Stimulated activated CD8-positive, alpha-beta memory T cell treated with anti-CD3 and anti-CD28 coated beads, Interleukin-7, amount 100 ng/mL, for 1 hour (primary cell): ENCODE measurements at places on chromosomes 6 and 20.

DNA sequence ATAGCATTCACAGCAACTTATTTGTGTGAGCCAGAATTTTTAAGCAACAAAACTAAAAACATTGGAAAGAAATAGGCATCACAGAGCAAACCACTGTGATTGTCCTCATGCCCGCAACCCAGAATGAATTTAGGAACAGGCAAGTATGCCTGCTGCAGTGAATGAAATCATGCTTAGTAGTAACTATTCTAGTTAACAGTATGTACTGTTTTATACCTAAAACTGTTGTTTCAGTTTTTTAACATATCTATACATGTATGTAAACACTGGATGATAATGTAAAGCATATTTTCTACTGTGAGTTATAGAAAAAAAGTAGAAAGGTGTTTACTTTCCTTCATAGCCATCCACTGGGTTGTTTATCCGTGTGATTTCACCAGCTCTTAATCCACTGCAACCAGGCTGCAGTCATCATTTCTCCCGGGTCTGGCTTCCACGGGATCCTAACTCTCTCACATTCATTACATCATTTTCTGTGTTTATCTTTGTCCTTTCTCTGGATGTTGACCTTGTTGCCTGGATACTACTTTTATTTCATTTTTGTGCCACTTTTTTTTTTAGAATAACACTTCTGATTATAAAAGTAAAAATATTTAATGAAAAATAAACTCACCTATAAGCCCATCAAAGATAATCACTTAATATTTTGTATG, 3.6 kb upstream of the ARFGEF3 start:
- DNase-seq = no peak

DNA sequence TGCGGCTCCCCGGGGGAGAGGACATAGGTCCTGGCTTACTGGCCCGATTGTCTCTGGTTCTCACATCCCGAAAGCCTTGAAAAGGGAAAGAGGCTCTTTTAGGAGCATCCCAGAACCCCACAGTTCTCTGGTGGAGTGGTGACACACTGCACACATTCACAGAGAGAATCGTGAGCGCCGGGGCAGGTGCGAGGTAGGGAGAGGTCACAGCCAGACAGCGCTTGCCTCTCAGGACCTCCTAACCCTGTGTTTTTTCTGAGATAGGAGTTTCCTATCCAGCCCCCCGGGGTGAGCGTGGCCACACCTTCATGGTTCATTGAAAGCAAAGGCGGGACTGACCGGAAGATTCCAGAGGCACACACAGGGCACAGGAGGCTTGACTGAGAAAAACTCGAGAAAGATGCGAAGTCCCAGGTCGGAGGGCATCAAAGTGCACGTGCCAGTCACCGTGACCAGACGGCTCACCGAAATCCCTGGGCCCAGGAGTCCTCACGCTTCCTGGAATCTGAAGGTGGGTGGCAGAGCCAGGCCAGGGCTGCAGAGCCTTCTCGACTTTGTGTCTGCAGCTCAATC, 46.5 kb upstream of the FRMD1 start:
- DNase-seq = no peak

GRCh38 chr6:114216789-114217467, 125.9 kb downstream of the HS3ST5 start:
- no peak for DNase-seq

- no peak for DNase-seq
Observed at GRCh38 chr6:6818078-6818639, 229.6 kb downstream of the LY86 start.

DNA sequence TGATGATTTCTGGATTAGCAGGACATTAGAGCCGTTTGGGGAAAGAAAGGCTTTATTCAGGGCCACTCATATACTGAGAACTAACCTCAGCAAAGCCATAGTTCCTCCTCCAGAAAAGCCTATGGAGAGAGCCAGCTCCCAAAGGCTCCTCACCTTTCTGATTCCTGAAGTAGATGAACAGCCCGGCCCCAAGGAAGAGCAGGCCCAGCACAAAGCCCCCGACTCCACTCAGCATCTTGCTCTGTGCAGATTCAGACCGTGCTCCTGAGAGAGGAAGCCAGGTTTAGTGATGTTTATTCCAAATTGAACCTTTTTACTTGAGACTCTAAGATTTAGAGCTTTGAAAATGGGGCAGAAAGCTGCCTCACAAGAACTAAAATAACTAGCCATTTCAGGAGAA, 9.1 kb downstream of the HLA-DRB1 start:
- DNase-seq = no peak

DNA sequence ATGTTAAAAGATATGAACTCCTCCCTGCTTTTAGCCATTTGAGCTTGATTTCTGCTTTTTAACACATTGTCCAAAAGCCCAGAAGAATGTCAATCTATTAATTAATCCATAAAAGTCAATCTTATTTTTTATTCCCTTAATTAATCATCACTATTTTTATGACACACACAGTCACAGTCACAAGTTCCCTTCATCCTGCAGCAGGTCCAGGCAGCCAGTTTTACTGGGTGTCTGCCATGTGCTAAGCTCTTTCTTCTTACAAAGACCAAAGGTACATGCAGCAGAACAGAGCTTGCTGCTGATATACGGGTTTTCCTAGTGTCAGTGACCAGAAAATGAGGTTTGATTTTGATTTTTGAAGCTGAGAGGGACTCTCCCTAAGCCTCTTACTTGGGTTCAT, 53.3 kb upstream of the SLC22A23 start:
- no peak for DNase-seq

DNA sequence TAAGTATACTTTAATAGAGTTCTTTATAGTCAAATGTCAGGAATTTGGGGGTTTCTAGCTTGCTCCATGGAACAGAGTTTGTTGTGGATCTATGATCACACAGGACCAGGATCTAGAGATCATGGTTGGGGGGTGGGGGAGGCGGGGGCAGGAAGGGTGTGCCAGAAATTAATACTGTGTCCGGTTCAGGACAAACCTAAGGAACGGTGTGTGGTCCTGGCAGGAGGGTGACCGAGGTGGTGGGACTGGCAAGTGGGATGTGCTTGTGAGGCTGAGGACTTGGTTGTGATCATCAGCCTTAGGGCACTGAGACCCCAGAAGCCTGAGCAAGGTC, 27.9 kb downstream of the GSTA3 start:
- DNase-seq = no peak

DNA sequence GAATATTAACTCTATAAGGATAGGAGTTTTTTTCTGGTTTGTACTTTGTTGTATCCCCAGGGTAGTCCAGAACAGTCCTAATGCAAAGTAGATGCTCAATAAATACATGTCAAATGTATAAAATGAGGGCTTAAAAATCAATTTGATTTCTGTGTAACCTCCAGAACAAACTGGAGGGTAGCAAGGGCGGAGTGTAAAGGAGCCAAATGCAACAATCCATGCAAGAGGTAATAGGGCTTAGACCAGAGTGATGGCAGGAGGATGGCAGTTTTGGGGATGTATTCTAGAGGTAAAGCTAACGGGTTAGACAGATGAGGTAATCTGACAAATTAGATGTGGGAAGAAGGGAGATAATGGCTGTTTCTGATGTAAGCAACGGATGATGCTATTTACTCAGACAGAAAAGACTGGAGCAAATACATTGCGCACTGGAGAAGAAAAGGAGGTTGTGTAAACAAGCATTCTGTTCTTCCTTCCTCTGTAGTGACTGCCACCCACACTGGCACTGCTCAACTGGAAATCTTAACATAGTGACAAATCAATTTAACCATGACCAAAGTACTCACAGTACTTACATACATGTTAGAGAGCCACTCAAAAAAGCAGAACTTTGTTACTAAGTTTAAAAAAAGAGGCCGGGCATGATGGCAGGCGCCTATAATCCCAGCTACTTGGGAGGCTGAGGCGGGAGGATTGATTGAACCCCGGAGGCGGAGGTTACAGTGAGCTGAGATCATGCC, 2.0 kb downstream of the ZNF318 start:
- no peak for DNase-seq

GRCh38 chr6:44250067-44250717, 3.3 kb downstream of the HSP90AB1 start:
- no peak for DNase-seq

GRCh38 chr6:85404564-85405174, 45.2 kb upstream of the NT5E start:
- DNase-seq = no peak

GRCh38 chr6:114430534-114431124, 87.8 kb upstream of the HS3ST5 start:
- DNase-seq = no peak

DNA sequence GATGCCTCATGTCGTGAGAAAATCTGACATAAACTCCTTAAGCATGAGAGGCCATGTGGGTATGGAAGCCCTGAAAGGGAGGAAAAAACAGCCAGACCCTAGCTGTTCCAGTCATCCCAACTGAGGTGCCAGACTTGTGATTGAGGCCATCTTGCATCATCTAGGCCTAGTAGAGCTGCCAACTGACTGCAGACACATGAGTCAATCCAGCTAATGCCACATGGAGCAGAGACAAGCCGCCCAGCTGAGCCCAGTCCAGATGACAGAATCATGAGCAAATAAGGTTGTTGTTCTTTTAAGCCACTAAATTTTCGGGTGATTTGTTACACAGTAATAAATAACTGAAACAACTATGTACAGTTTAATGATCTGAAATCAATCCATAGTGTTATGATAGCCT, 680.9 kb downstream of the MAFB start:
- no peak for DNase-seq

- peak; percentile 65 for DNase-seq
Observed at GRCh38 chr20:33732166-33732970, 572 bp downstream of the ZNF341 start.

DNA sequence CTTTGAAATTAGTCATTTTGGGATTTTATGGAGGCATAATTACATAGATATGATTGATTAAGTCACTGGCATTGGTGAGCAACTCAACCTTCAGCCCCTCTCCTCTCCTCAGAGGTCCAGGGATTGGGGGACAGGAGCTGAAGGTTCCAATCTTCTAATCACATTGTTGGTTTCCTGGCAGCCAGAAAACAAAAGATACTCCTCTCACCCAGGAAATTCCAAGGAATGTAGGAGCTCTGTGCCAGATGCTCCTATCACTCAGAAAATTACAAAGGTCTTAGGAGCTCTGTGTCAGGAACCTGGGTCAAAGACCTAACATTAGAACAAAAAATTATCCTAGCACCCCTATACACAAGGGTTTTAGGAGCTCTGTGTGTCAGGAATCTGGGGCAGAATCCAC, 679.7 kb upstream of the ID4 start:
- DNase-seq = no peak

DNA sequence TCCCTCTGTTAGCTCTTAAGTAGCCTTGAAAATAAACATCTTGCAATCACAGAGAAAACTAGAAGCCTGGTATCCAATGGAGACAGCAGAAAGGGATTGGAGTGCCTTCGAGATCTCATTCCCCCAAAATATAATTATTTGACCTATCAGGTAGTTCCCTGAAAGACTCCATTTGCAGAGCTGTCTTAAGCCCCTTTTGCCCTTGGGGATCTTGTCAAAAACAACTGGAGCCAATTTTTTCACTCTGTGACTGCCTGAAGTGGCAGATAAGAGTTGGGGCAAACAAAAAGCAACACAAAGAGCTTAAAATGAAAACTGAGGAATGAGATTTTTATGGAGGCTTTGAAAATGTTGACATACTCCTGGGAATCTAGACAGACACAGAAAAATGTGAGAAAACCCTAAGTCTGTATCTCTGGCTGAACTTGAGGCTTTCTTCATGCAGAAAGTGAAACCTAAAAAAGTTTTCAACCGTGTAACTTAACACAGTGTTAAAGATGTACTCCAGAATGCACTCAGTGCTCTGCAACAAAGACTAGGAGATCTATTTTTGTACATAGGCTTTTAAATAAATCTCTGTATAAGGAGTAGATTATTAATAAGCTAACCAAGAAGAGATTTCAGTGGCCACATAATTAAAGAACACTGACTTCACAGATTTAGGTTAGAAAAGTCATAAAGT, 971.1 kb upstream of the MAN1A1 start:
- no peak for DNase-seq

DNA sequence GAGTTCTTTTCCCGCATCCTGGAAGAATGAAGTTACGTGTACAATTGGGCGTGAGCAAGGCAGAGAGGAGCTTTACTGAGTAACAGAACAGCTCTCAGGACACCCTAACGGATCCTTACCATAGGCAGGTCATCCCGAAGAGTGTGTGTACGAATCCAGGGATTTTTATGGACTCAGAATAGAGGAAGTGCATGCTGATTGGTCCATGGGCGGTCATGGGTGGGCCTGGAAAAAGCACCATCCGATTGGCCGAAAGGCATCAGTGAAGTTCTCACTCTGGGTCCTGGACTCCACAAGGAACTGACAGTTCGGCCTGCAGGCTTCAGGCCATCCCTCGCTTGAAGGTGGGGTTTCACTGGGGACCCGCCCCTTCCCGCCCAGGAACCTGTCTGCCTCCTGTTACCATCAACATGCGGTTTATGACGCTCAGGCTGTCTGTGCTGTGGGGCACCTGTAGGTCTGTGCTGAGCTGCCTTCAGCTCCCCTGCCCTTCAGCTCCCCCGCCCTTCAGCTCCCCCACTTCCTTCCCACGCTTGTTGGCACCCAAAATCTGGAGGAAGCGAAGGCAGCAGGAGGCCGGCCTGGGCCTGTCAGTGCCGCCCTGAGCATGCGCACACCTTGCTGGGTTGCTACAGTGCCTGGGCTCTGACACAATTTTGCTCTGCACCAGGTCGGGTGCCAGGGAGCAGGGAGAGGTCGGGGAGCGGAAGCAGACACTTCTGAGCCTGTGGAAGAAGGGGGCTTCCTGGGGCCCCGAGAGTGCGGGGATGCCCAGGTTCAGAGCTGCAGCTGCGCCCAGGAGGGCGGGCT, 57.9 kb upstream of the MANEA start:
- DNase-seq = no peak

GRCh38 chr6:13015379-13015681, 298.8 kb downstream of the PHACTR1 start:
- DNase-seq = no peak

- DNase-seq = no peak
Observed at GRCh38 chr6:125004198-125004597, 42.0 kb downstream of the RNF217 start.

DNA sequence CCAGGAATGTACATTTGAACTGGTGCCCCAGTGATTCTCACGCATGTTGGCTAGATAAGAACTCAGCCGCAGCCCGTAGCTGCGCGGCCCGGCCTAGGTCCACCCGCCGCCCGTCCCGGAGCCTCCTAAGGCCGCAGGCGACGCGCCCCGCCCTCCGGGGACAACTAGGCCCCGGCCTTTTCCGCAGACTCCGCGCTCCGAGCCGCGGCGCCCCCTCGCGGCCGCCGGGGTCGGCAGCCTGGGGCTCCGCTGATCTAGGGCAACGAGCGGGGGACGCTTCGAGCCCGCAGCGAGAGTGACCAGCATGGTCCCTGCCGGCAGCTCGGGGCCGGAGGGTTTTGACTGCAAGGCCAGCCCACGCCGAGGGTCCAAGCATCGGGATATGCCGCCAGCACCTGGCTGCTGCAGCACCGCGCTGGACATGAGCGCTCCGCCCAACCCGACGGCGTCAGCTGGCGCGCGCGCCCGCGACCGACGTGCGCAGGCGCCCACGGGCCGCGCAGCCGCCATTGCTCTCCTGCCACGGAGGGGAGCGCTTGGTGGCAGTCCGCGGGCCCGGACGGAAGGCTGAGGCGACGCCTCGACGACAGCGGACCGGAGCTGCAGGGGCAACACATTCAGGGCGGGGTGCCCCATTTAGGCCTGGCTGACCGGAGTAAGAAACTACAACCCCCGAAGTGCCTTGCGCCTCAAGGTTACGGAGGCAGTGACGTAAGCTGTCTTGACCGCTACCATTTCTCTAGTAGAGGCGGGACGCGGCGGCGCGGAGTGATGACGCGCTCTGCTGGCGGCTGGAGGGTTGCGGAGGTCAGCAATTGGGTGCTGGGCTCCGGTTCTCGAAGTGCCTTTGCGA, at the start of gene AP5S1:
AP5S1 (plus strand) TSS at position 500 of the 853 bp plus-strand sequence. CDS start 1,571 bp downstream, outside the sequence.
- peak; percentile 77 for DNase-seq
